ENCODE measurements at places on chromosomes 7 and 10.

- no peak for DNase-seq
These were observed 13.2 kb downstream of the WAC start for GRCh38 chr10:28545967-28546644.

DNA sequence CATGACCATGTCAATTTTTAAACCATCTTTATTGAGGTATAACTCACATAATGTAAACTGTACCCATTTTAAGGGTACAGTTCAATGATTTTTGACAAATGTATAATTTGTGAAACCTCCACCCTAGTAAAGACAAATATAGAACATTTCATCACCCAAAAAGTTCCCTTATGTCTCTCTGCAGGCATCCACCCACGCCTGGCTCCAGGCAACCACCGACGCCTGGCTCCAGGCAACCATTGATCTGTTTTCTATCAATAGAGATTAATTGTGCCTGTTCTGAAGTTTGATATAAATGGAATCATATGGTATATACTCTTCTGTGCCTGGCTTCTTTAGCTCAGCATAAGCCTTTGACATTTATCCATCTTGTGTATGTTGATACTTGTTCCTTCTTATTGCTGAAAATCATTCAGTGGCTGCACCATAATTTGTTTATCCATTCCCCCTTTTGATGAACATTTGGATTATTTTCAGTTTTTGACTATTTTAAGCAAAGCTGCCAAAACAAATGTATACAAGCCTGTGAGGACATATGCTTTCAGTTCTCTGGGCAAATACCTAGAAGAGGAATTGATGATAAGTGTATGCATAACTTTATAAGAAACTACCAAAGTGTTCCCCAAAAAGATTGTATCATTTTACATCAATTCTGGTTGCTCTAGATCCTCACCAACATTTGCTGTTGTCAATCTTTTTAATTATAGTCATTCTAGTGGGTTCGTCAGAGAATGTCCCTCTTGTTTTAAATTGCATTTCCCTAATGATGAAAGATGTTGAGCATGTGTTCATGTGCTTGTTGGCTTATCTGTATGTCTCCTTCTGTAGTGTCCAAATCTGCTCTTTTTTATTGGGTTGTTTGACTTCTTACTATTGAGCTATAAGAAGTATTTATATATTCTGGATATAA is 55.7 kb upstream of the HECTD2 start:
- no peak for DNase-seq

- no peak for DNase-seq
These were observed 166.8 kb upstream of the HABP2 start for GRCh38 chr10:113386005-113386404.

DNA sequence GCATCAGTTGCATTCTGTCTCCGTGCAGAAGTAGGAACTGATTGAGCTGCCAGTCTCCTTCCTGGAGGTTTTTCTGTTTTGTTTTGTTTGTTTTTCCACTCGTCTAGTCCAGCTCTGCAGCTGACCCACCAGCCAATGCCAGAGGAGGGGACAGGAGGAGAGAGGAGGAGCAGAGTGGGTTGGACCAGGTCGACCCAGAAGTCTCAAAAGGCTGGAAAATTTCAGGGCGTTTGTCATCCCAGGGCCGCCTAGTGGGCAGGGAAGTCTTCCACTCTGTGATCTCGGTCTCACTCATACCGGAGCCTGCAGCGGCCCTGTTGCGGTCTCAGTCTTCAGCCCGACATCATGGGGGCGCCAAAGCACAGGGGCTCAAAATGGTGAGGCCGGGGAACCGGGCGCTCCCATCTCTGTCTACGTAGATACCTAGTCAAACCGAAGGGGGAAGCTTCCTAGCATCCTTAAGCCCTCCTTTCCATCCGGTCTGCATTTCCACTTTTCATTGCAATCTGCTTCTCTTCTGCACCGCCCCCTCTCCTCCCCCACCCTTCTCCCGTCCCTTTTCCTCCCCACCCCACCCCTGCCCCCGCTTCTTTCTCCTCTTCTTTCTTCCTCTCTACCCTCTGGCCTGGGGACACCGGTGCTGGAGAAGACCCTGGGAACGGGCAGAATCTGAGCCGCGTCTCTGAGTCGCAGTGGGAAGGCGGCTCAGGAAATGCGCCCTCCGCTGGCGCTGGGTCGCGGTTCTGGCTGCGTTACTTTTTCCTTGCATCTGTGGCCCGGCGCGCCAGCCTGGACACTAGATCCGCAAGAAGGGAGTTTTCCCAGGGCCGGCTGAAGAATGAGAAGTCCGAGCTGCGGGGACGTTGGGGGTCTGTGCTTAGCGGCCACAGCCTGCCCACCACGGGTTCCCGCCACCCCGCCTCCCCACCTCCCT is 16.2 kb upstream of the PAX2 start:
- DNase-seq, result no peak

DNA sequence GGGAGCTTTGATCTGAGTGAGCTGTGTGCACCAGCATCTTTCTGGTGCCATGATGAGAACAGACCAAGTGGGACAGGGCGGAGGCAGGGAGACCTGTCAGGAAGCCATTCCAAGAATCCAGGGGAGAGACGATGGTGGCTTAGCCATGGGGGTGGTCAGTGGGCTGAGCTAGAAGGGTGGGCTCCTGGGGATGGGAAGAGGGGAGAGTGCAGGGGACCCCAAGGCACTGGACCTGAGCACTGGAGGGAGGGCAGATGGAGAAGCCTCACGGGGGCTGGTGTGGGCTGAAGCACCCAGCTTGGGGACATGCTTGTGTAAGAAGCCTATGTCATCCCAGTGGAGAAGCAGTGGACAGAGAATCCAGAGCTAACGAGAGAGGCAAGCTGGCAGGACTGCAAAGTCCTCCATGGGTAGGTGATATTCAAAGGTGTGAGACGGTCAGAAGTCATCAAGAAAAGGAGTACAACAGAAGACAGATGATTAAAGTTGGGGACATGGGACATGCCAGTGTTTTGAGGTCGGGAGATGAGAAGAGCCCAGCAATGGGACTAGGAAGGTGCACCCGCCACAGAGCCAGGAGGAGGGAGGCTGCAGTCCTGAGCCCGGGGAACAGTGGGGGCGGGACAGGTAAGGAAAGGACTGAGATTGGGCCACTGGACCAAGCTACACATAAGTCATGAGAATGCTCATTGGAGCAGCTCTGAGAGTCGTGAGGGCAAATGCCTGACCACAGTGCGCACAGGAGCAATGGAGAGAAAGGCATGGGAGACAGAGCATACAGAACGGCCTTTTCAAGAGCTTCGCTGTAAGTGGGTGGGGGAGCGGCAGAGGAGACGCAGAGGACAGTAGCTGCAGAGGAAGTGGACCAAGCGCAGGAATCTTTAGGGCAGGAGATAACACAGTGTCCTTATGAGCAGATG is 72.0 kb downstream of the GRID1 start:
- no peak for DNase-seq

DNA sequence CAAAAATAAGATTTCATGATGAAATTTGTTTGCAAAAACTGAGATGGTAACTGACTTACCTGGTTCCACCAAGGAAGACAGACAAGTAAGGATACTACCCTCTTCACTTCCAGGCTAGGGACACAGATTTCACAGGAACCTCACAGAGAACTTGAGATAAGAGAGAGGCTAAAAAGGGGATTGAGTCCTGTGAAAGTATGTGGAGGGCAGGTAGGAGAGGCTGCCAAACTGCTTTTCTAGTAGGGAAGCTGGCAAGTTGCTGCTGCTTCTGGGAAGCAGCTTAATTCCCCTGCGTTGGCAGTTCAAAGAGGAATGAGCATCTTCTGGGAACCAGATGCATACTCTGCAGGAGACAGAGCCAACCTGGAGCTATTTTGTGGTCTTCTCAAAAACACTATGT is 841.6 kb downstream of the CCSER2 start:
- no peak for DNase-seq

DNA sequence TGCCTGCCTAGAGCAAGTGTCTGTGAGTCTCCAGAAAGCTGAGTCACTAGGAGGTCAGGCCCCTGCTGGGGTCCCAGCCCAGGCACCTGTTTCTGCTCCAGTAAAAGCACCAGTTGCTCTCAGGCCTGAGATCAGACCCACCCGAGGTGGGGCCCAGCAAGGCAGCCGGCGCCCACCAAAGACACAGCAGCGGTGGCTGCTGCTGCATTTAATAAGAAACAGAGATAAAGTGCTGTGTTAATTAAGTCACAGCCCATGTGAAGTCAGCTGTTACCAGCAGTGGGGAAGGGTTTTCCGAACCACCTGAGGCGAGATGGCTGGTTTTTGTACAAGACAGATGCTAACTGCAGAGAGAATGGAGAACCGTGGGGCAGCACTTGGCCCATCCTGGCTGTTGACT is 12.1 kb upstream of the LRRC18 start:
- DNase-seq, result no peak

DNA sequence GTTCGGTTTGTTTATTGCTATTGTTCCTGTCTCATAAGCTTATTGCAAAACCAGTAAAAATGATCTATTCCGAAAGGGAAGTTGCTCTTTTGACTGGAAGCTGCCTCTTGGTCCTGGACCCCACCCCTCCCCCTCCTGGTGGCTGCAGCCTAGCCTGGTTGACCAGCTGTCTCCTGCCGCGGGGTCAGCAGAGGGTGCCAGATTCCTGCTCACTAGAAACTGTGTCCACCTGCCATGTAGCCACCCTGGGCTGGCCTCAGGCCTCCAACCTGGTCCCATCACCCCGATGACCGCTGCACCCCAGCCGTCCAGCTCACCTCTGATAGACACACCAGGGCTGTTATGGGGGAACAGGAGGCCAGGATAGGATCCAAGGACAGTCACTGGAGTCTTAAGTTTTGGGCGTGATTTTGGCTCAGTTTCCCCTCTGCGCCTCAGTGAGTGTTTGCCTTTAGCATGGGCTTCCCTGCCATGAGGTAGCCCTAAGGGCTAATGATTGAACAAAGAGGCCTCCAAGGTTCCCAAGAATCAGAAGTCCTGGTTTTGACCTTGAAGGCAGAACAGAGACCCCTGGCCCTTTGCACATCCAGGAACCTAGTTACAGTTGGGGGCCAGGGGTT is 32.9 kb upstream of the SLF2 start:
- no peak for DNase-seq

DNA sequence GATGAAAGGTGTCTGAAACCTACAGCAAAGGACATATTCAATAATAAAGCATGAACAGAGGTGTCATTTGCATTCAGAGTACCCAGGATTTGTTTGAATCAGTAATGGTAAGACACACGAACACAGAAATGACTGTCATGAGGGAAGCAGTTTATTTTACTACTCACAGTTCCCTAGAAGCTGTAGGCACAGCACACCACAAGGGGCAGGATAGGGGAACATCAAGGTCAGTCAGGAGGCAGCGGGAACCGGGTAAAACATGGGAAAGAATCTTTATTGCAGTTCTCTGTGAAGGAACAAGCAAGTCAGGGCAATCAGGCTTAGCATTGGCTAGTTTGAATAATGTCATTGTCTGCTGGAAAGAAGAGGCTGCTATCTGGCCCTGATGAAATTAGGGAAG is 70.2 kb upstream of the PDSS1 start:
- no peak for DNase-seq

- DNase-seq, result no peak
These were observed 664.3 kb upstream of the CELF2 start for GRCh38 chr10:10353326-10353868.

- DNase-seq, result peak; percentile 21
These were observed 679 bp downstream of the ARF5 start for GRCh38 chr7:127588697-127589482.

DNA sequence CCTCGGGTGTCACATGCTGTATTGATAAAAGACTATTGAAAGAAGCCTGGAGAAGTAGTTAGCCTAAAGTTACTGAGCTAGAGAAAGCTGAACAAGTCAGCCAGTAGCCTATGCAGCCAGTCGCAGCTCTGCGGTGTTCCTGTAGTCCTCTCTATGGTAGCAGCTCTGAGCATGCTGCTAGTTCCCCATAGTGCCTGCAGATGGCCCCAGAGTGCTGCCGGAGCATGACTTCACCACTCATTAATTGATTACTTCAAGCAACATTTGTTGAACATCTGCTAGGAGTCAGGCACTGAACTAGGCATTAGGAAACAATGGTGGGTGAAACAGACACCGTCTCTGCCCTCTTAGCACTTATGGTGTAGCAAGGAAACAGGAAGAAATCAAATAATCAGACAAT is 422.7 kb downstream of the SORCS3 start:
- no peak for DNase-seq

DNA sequence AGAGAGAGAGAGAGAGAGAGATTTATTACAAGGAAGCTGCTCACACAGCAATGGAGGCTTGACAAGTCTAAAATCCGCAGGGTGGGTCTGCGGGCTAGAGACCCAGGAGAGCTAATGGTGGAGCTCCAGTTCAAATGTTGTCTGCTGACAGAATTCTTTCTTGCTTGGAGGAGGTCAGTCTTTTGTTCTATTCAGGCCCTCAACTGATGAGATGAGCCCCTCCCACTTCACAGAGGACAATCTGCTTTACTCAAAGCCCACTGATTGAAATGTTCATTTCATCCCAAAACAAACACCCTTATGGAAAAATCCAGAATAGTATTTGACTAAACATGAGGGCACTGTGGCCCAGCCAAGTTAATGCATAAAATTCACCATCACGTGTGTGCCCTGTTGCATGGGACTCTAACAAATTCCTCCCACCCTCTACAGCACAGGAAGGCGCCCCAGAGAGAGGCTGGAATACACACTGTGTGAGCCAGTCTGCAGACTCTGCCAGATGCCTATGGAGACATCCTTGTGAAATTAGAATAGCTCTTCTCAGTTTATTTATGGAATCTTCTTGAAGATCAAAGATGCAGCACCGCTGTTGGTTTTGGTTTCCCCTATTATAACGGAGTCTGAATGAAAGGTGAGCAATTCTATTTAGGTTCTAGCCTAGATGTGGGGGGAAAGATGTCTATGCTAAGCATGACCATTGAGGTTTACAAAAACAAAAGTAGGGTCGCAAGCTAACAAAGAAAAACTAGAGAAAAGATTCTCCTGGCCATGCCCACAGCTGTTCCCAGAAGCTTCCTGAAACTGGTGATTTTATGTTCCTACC is 123.0 kb upstream of the SFMBT2 start:
- DNase-seq, result no peak

GRCh38 chr7:74506325-74506724 is 52.6 kb downstream of the GTF2IRD1 start:
- DNase-seq, result no peak

DNA sequence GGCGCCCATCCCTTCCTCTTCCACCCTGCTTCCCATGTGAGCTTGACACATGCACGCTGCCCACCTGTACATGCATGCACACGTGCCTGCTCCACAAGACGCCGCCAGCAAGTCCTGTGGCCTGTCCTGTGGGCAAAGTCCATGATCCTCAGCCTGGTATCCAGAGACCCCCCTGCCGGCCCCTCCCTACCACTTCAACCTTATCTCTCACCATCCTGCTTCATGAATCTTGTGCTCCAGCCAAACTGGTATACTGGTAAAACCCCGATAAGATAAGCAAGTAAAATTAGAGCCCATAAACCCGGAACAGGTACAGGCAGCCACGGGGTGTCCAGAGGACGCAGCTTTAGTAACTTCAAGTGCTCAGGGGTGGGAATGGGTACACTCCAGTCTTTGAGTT is 11.8 kb upstream of the TBXAS1 start:
- DNase-seq, result no peak
